M059J (cell line): ENCODE measurements at places on chromosomes 6 and 20.
A peak's percentile ranks its signal among the peaks of the same experiment; 100 is the strongest.

DNA sequence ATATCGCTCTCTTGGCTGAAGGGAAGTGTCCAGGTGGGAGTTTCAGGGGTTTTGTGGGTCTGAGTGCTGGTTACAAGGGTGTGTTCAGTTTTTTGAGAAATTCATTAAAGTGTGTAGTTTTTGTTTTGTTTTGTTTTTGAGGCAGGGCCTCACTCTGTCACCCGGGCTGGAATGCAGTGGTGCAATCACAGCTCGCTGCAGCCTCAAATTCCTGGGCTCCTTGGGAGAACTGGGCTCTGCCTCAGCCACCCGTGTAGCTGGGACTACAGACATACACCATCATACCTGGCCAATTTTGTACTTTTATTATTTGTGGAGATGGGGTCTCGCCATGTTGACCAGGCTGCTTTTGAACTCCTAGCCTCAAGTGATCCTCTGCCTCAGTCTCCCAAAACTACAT, 51.2 kb upstream of the RALGAPA2 start:
- no peak for DNase-seq

GRCh38 chr6:42292004-42292740, 74.5 kb upstream of the MRPS10 start:
- peak; percentile 99 for DNase-seq

- DNase-seq: no peak
Measured at GRCh38 chr20:50230871-50231560, 40.4 kb downstream of the CEBPB start.

DNA sequence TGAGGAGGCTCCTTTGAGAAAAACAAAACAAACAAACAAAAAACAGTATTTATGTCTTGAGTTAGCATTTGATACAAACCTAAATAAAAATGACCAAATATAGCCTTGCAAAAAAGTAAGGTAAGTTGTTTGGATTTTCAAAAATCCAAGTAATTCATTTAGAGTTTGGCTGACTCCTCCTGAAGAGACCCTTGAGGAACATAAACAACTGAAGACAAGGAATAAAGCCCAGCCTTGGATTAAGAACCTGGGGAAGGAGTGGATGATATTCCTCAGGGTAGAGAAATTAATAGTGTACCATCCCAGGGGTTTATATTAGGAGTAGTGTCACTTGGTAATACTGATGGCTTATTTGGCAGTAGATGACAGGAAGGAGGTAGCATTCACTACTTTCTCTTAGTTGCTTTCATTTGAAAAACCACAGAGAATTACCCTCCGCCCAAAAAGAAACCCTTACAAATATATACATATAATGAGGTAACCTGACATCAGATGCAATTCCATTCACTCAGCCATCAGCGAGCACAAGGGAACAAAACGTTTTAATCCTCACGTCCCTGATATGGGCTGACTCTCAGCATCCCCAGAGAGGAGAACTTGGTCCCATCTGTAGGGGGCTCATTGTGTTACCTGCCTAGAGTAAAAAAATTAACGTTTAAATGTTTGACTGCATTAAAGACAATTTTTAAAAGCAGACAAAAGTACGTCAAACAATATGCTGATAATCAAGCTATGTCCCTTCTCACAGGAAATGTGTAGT, 57.0 kb downstream of the SOBP start:
- no peak for DNase-seq

GRCh38 chr20:2984956-2985661, 58.3 kb upstream of the GNRH2 start:
- peak; percentile 36 for DNase-seq

DNA sequence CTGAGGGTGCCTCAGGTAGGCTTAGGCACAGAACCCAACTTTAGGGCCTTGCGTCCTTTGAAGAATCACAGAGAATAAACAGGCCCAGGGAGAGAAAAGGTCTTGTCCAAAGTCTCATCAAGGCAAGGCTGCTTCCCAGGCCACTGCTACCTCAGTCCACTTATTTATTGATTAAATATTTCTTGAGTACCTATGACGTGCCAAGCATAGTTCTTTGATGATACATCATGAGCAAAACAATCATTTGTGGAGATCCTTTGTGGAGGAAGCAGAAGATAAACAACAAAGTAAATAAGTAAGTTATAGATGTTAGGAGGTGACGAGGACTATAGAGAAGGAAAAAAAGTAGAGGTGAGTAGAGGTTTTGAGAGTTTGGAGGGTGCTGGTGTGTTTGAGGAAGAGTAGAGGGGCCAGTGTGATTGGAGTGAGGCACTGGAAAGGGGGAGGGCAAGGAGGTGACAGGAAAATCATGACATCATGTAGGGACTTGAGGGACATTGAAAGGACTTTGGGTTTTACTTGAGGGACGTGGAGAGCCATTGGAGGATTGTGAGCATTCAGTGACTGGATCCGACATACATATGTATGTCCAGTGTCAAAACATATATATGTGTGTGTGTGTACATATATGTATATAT, 14.1 kb upstream of the CHMP4B start:
- DNase-seq: no peak

GRCh38 chr6:118584911-118585310, 36.8 kb downstream of the PLN start:
- DNase-seq: no peak

DNA sequence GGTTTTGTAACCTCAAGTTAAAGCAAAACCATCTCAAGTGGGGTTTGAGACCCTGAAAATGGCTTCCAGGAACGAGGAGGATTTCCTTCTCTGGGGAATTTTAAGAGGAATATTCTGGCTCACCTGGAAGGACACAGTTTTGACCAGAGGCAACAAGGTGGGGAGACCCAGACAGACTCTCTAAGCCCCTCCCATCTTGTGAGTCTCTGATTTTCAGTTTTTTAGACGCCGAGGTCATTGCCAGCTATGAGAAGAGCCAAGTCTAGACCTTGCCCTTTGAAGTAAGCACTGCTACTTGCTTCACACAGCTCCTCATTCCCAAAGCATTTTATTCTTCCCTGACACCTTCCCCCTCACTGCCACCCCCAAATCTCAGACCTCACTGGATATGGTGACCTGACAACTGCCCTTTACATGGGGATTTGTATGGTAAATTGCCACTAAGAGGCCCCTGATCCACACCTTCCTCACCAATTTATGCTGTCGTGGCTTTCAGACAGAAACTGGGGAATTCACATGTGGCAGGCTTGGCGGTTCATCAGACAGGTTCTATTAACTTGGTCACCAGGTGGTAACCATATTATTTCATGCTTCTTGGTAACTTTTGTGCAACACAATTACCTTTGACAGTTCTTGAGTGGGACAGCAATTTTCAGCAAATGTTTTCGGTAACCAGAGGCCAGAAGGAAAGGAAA, 116.2 kb downstream of the ISM1 start:
- DNase-seq: no peak

- DNase-seq: peak; percentile 61
Measured at GRCh38 chr6:108686896-108687295, 126.2 kb downstream of the FOXO3 start.

- DNase-seq: peak; percentile 94
Measured at GRCh38 chr6:7758456-7758855, 32.6 kb downstream of the BMP6 start.
